Keratinocyte (primary cell): ENCODE measurements at places on chromosomes 6 and 20.

DNA sequence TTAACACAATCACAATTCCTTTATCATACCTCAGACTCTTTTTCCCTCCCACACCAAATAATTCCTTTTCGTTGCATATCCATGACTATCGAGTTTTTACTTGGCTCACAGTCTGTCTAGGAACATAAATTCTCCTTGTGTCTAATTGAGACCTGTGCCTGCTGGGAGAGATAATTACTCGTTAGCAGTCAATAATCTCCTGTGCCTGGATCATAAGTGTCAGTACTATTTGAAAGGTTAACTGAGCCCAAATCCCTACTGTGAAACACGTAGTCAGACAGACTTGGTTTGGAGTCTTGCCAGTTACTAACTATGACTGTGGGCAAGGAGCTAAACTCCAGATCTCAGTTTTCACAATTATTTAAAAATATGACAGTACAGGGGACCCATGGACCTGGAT, 5.7 kb upstream of the CTNNBL1 start:
- no peak for DNase-seq

GRCh38 chr20:49579874-49580812, 12.2 kb upstream of the PTGIS start:
- no peak for DNase-seq

- DNase-seq = peak; percentile 69
Measured at GRCh38 chr6:27668442-27669294, 195.8 kb upstream of the ZNF184 start.

- DNase-seq = no peak
Measured at GRCh38 chr6:137883400-137884148, 16.5 kb downstream of the TNFAIP3 start.

GRCh38 chr6:34149831-34150400, 4.0 kb upstream of the GRM4 start:
- no peak for DNase-seq

- DNase-seq = no peak
Measured at GRCh38 chr6:83518816-83519480, 6.6 kb downstream of the PRSS35 start.

DNA sequence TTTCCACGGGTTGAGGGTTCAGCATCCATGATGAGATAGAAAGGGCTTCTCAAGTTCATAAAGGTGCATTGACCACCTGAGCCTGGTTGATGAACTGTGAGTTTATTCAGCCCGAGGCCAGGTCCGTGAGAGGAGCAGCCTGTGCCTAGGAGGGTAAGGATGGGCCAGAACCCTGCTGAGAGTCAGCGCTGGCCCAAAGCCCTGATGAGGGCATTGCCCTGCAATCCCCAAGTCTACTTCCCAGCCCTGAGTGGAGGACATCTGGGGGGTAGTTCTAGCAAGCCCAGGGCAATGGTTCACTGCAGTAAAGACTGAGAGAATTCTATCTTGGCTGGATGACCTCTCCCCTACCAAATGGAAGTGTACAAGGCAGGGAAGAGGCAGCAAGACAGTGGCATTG, 123.3 kb upstream of the NXT1 start:
- no peak for DNase-seq

DNA sequence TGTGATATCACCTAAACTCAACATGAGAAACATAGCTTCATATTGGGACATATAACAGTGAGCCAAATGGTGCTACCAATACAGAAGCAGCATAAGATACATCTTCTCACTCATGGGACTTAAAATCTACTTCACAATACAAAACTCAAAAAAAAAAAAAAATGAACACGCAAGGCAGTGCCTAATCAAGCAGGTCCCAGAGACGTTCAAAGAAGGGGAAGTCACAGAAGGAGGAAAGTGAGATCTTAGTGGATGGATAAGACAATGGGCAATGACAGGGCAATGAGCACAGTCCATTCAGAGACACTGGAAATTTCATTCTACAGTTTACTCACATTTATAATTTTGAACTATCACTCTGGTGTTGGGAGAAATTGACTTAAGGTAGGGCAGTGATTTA, 88.3 kb downstream of the FAM50B start:
- DNase-seq = no peak

DNA sequence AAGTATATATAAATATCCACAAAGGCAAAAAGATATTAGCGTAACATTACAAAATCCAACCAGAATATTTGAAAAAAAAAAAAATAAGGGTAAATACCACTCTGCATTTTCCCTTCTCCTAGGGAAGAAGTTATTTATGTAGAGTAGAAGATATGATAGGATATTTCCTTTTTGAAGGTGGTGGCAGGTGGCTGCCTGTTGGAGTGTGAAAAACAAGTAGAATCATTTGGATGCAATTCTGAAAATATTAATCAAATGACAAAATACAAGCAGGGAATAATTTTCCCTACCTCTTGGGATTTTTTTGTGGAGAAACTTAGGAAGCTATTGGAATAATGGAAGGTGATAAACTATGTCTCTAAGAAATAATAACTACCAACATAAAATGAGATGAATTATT, 62.5 kb upstream of the OGFRL1 start:
- no peak for DNase-seq

- DNase-seq = no peak
Measured at GRCh38 chr20:37630166-37630565, 63.7 kb upstream of the CTNNBL1 start.
